ENCODE measurements at places on chromosomes 1 and 21.

DNA sequence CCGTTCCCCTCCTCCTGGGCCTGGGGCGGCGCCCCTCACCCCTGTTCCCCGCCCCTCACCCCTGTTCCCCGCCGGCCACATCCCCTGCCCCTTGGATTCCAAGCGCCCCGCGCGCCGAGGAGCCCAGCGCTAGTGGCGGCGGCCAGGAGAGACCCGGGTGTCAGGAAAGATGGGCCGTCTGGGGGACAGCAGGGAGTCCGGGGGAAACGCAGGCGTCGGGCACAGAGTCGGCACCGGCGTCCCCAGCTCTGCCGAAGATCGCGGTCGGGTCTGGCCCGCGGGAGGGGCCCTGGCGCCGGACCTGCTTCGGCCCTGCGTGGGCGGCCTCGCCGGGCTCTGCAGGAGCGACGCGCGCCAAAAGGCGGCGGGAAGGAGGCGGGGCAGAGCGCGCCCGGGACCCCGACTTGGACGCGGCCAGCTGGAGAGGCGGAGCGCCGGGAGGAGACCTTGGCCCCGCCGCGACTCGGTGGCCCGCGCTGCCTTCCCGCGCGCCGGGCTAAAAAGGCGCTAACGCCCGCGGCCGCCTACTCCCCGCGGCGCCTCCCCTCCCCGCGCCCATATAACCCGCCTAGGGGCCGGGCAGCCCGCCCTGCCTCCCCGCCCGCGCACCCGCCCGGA lies at the start of gene TP73:
Gene TP73, plus strand, starts transcription at position 587 of the 618 bp plus-strand sequence. CDS start 29,850 bp downstream, outside the sequence.
- DNase-seq, result no peak

DNA sequence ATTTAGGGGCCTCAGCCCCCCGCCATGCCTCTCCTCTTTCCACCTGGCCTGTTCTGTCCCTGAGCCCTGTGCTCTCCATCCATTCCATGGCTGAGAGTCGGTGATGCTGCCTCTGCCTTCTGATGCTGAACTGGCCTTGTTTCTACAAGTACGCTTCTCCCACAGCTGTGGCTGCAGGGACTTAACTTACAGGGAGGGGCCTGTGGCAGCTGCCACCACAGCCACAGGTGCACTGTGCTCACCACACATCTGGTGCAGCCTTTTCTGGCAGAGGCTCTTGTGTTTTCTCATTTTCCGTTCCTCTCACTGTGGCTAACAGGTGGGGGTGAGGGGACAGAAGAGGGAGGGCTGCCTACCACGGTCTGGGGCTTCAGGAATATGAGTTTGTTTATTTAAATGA lies 4.2 kb downstream of the FMO1 start:
- peak; percentile 49 for DNase-seq

DNA sequence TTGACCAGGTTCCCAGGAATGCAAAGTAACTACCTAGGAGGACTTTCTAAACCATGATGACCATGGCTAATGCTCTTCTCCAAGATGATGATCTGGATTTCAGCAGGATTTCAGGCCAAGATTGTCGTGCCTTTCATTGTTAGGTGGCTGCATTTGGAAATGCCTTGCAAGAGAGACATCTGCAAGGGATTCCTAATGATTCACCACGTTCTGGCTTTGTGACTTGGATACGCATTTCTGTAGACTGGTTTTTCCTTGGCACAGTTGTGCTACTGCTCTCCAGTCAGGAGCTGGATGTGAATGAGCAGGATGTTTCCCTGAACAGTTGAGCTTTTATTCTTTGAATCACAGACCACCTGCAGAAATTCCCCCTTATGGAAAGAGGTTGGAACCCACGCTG lies 212.4 kb downstream of the BACH1 start:
- no peak for DNase-seq

GRCh38 chr1:23561813-23562100 lies 2.5 kb upstream of the ID3 start:
- no peak for DNase-seq

GRCh38 chr1:182299728-182300616 lies 91.6 kb downstream of the GLUL start:
- peak; percentile 98 for DNase-seq
